Cortex of kidney (tissue), 1 donor: ENCODE measurements at places on chromosomes 4 and X.

GRCh38 chr4:23290656-23291055 is 597.9 kb downstream of the GBA3 start:
- no peak for DNase-seq

DNA sequence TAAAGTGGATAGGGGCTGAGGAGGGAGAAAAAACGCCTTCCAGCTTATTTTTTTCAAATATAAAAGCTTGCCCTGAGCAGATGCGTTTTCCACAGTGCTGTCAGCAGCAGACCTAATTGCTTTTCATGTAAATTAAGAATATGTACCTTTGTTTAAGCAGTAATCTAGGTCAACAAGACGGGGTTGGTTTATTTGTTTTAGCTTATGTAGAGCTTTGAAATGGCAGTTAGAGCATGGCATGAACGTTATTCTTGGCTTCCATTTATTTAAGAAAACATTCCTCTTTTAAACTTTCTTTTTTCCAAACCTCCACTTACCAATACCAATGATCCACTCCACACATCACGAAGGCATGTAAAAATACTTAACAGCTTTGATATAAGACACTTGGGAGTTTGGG is 220.3 kb upstream of the TENM3 start:
- no peak for DNase-seq

DNA sequence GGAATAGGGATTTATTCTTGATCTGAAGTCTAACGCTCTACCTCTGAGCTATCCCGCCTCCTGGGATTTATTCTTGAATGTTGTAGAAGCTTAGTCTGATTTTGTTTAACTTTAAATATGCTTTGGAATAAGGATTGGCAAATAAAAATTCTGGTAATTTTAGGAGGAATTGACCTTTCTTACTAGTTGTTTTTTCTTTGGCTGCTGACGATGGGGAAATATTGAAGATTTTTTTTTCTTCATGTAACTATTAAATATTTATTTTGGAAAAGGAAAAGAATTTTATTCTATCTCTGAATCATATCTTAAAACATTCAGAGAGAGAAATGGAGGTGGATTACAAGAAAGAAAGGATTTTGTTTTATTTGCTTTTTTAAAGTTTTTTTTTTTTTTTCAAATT is 122.9 kb downstream of the PDLIM5 start:
- DNase-seq: no peak

- DNase-seq: no peak
Observed at GRCh38 chr4:81369886-81370285, 101.8 kb downstream of the RASGEF1B start.

- no peak for DNase-seq
Observed at GRCh38 chrX:21398426-21398825, 24.2 kb downstream of the CNKSR2 start.

GRCh38 chr4:69058410-69059059 is 37.7 kb upstream of the UGT2B7 start:
- no peak for DNase-seq

DNA sequence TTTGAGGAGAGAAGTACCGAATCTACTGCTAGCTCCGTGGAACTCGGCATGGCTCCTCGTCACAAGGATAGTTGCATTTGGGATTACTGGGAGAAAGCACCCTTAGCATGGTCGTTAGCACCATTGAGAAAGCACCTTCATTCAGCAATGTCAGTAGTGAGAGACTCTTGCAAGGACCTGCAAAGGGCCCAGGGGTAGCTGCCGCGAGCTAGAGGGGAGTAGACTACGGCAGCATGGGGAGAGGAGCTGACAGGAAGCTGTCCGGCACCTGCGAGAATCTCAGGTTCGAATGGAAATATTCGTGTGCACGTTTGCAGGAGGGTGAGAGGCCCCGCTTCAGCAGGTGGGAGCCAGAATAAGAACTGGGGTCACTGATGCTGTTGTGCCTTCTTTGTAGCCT is 20.2 kb downstream of the TLR10 start:
- DNase-seq: no peak

DNA sequence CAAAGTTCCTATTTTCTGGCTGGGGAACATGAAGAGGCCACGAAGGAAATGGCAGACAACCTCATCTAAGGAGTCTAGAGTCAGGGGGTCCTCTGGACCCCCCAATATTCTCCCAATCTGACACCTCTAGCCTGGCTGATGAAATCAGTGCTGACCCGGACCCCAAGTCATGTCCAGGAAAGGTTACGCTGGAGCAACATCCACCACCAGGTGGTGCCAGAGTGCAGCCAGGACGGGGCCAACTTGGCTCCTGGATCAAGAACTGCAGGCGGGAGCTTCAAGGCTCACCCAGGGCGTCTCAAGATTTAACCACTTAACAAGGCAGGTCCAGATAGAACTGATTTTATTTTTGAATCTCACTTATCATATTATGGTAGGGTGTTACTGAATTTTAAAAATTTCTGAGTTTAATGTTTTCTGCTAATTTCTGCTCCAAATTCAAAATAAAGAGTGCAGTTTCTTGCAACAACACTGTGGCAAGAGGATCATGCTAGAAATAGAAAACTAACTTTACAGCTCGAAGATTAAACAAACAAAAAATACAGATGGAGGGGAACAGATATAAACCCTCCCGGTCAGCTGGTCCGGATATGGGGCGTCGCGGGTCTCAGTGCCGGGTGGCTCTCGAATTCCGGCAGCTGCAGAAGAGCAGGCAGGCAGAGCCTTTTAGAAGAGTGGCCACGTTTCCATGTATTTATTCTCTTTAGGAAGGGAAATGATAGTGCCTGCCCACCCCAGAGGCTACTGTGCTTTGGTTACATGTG is 135.5 kb downstream of the AFAP1 start:
- no peak for DNase-seq

GRCh38 chr4:152843481-152844090 is 63.8 kb downstream of the ARFIP1 start:
- no peak for DNase-seq

- no peak for DNase-seq
Observed at GRCh38 chr4:181289198-181289597, 954.0 kb upstream of the TENM3 start.

- no peak for DNase-seq
Observed at GRCh38 chrX:153460826-153461225, 9.6 kb downstream of the HAUS7 start.

- DNase-seq: no peak
Observed at GRCh38 chrX:28312965-28313364, 274.3 kb upstream of the IL1RAPL1 start.

- no peak for DNase-seq
Observed at GRCh38 chr4:102733084-102733483, 27.7 kb downstream of the MANBA start.

- no peak for DNase-seq
Observed at GRCh38 chrX:119760026-119760877, 1.9 kb downstream of the SOWAHD start.

DNA sequence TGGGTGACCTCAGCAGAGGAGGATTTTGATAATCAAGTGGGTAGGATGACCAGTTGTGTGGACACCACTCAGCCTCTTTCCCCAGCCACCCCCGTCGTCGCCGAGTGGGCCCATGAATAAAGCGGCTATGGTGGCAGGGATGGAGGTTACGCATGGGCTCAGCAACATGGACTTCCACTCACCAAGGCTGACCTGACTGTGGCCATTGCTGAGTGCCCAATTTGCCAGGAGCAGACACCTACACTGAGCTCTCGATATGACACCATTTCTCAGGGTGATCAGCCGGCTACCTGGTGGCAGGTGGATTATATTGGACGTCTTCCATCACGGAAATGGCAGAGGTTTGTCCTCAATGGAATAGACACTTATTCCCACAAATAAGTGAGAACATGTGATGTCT is 361.3 kb downstream of the KLHL4 start:
- no peak for DNase-seq

GRCh38 chrX:32533848-32534247 is 677.5 kb downstream of the DMD start:
- DNase-seq: no peak

DNA sequence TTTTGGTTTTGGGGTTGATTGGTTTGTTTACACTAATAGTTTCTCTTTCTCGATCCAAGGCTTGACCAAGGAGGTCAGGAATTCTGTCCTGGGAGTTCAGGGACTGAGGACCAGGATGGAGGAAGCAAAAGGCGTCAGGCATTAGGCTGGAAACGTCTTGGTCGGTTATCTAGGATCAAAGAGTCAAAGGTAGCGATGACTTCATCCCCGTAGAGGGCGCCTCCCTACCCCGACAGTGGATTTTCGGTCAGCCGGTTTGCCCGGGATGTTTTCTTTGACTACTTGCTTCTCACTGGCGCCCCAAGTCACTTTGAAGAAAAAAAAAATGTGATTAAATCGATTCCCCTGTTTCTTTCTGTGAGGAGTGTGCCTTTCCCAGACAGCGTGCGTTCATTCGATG is 980 bp upstream of the FHDC1 start:
- no peak for DNase-seq

DNA sequence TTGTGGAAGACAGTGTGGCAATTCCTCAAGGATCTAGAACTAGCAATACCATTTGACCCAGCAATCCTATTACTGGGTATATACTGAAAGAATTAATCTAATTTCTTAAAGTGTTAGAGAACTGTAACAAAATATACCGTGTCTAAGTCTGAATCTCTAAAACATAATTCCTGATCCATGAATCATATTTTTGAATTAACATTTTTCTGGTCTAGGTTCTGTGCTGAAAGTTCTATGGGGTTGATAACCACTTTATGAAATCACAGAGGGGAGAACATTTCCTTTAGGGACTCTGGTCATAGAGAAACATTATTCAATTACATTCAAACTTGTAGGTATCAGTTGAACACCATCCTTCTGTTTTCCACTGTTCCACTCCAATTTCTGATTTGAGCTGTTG is 91.9 kb upstream of the ETNPPL start:
- no peak for DNase-seq

DNA sequence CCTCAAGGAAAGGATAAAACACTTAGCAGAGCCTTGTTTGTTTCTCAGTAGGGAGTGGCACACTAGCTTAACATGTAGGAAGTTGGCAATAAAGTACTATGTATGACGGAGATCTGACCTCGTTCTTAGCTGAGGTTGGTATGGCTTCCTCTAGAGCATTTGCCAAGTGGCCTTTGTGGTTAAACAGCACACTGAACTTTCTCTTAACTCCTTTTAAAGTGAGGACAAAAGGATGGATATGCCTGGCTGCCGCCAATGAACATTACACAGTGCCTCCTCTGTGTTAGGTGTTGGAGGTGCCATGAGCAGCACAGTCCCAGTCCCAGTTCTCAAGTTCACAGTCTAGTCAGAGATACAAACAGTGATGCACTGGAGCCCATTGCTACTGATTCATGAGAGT is 54.4 kb downstream of the VGLL1 start:
- DNase-seq: no peak

DNA sequence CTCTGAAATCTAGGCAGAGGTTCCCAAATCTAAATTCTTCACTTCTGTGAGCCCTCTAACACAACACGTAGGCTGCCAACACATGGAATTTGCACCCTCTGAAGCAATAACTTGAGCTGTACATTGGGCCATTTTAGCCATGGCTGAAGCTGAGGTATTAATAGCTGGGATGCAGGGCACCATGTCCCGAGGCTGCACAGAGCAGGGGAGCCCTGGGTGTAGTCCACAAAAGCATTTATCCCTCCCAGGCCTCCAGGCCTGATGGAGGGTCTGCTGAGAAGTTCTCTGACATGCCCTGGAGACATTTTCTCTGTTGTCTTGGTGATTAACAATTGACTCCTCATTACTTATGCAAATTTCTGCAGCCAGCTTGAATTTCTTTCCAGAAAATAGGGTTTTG is 127.9 kb downstream of the PABPC4L start:
- no peak for DNase-seq

GRCh38 chr4:173270312-173271027 is 63.7 kb downstream of the HMGB2 start:
- DNase-seq: no peak

GRCh38 chrX:72117636-72118210 is 14.0 kb downstream of the RTL5 start:
- no peak for DNase-seq

- DNase-seq: no peak
Observed at GRCh38 chr4:168335621-168336020, 17.1 kb upstream of the DDX60 start.

DNA sequence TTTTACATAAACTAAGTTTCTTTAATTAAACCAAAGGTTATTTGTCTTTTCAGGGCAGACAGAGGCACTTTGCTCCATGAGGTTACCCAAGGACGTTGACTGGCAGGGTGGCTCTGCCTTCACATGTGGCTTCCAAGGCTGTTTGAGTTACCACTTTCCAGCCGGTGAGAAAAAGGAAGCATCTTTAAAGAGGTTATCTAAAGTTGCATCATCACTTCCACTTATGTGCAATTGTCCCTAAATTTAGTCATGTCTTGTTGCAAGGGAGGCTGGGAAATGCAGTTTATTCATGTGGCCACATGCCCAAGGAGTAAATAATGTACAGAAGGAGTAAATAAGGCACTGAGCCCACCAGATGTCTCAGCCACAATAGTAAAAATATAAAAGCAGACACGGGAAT is 29.0 kb upstream of the RAP1GDS1 start:
- no peak for DNase-seq

DNA sequence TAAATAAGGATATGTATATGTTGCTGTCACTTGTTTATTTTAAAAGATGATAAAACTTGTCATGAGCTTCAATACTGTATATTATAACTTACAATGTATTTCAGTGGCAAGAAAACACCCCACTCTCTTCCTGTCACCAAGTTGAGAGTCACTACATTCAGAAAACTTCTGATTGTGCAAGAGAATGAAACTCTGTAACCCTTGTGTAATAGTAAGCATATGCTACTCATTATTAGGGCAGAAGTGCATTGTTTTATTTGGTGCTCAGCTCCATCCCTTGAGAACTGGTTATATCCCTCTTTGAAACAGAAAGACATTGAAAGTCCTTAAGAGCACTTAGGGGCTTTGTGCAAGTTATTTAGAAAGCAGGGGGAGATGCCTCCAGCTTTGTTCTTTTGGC is 594.5 kb downstream of the ARAP2 start:
- DNase-seq: no peak

- DNase-seq: no peak
Observed at GRCh38 chr4:101254776-101255175, 92.5 kb downstream of the PPP3CA start.

DNA sequence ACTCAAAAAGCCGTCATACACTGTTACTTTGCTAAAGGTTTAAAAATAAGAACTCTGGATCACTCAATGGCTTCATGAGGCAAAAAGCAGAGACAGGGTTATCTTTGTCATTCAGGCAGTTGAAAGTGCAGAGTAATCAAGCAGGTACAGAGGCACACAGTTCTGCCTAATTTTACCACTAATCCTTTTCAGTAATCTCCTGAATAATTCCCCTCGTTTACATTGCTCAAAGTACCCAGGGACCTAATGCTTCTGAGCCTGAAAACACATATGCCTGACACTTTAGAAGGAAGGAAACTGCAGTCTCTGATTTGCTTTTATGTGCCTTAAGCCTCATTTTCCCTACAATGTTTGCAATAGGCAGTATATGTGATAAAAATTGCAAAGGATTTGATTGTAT is 71.4 kb upstream of the TRAM1L1 start:
- DNase-seq: no peak

DNA sequence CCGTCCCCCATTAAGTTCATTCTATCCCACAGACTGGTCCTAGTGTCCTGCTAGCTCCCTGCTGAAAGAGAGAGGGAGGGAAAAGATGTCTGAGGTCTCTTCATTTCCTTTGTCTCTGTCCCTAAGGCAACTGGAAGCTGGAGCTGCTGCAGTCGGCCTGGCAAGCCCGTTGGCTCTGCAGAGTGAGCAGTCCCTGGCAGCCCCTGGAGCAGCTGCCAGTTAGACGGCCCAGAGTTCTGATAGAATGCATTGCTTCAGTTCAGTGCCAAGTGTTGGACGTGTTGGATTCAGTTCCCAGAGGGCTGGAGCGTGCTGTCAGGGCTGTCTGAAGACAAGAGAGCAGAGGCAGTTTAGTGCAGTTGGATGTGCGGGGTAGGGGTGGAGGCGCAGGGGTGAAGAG is 975 bp downstream of the KCNE5 start:
- no peak for DNase-seq

GRCh38 chr4:66567551-66567950 is 897.3 kb upstream of the EPHA5 start:
- no peak for DNase-seq
